GM12864 (cell line): ENCODE measurements at places on chromosomes 12 and 14.

- DNase-seq, result no peak
Measured at GRCh38 chr14:105091517-105092170, 26.4 kb upstream of the GPR132 start.

DNA sequence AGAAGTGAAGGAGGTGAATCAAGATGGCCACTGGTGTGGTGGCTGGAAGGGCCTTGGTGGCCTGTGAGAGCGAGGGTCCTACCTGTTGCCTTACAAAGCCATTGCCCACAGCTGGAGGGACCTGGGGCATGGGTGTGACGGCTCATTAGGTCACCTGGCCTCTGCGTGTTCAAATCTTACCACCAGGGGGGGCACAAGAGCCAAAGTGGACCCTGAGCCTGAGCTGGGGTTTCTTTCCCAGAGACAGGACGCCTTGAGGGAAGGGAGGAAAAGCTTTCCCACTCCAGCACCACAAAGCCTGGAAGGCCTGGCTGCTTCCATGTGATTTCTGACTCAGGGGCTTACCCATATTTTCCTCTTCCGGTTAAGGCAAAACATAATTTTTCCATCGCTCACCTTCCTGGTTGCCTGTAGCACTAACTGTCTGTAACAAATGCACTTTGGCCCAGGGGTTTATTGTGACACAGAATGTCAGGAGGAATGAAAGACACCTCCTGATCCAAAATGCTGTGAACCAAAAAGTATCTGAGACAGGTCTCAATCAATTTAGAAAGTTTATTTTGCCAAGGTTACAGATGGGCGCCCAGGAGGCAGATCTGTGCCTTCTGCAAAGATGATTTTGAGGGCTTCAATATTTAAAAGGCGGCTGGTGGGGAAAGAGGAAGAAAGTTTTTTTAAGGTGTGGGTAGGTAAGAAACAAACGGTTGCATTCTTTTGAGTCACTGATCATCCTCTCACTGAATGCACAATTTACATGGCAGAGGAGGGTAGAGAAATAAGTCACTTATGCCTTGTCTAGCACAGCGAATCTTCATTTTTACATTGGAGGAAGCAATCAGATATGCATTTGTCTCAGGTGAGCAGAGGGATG is 4.3 kb upstream of the CD9 start:
- no peak for DNase-seq

DNA sequence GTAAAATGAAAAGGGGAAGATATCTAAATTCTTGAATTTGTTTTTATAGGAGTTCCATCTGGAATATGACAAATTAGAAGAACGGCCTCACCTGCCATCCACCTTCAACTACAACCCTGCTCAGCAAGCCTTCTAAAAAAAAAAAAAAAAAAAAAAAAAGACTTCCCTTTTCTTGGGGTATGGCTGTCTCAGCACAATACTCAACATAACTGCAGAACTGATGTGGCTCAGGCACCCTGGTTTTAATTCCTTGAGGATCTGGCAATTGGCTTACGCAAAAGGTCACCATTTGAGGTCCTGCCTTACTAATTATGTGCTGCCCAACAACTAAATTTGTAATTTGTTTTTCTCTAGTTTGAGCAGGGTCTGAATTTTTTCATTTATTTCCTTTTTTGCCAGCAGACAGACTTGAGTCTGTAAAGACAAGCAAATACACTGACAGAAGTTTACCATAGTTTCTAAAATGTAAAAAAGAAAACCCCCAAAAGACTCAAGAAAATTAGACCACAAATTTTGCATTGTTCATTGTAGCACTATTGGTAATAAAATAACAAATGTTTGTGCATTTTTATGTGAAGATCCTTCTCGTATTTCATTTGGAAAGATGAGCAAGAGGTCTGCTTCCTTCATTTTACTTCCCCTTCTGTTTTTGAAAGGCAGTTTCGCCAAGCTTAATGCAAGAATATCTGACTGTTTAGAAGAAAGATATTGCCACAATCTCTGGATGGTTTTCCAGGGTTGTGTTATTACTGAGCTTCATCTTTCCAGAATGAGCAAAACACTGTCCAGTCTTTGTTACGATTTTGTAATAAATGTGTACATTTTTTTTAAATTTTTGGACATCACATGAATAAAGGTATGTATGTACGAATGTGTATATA is 12.1 kb upstream of the KCNMB4 start:
- DNase-seq, result no peak

DNA sequence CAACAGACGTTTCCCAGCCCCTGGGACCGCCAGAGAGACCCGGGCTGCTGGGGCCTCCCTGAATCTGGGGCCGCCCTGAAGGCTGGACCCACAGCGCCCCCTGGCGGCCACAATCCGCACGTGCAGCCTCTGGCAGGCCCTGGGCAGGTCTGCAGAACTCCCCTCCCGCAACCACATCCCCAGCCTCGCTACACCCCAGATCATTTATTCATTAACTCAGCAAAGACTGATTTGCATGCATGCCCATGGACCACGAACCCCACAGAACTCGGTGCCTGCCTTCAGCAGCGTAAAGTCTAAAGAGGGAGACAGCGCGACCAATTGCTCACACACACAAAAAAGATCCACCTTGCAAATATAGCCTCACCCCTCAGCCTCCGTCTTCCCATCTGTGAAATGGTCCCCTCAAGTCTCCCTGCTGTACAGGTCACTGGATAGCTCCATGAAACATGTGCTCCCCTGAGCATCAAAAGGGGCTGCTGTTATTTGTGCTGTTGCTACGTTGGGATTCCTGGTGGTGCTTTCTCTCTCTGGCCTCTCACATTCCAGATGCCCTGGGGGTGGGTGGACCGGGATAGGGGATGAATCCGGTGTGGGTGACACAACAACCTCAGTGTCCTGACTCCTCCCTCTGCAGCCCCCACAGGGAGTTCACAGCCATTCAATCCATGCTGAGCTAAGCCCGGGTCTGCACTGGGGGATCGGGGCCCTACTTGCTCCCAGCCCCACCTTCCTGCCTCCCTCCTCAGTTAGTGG is 96.4 kb downstream of the SCARB1 start:
- DNase-seq, result no peak

GRCh38 chr12:117312770-117313169 is 48.7 kb downstream of the NOS1 start:
- DNase-seq, result no peak

GRCh38 chr12:96571101-96571862 is 81.9 kb downstream of the CFAP54 start:
- peak; percentile 62 for DNase-seq

GRCh38 chr12:132187646-132188450 is 43.6 kb downstream of the NOC4L start:
- DNase-seq, result no peak

DNA sequence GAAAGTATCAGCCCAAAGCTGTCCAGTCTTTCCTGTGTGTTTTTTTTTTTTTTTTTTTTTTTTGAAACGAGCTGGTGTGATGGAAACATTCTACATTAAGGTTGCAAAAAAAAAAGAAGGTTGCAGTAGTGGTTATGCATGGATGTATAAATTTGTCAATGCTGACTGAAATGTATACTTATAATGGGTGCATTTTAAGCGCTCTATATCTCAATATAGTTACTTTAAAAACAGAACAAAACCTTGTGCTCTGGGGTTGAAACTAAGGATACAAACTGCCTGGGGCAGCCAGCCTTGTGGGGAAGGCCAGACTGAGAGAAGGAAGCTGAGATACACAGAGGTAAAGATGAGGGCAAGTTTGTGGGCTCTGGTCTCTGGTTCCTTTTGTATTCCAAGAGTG is 87.3 kb upstream of the RMST start:
- no peak for DNase-seq

- no peak for DNase-seq
Measured at GRCh38 chr12:58896278-58896677, 24.0 kb downstream of the LRIG3 start.

DNA sequence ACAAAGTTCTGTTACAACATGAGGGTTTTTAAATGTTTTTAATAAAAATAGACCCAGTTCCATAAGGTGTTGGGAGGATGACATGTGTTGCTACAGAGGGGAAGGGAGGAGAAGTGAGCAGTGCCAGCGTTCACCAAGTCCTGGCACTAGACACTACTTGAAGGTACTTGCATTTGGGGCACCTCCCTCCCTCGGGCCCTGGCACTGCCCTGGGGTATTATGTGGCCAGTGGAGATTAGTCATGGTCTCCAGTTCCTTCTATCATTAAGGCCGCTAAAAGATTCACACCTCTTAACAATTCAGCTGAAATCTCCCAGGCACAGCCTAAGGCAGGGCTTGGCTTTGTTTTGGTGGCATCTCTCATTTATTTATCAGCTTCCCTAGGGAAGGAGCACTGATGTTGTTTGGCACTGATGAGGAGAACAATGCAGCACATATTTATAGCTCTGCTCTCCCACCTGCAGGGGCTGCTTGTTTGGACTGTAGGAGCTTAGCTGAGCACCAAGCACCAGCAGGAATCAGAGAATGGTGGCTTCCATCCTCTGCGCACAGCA is 155.5 kb upstream of the NTF3 start:
- DNase-seq, result no peak

DNA sequence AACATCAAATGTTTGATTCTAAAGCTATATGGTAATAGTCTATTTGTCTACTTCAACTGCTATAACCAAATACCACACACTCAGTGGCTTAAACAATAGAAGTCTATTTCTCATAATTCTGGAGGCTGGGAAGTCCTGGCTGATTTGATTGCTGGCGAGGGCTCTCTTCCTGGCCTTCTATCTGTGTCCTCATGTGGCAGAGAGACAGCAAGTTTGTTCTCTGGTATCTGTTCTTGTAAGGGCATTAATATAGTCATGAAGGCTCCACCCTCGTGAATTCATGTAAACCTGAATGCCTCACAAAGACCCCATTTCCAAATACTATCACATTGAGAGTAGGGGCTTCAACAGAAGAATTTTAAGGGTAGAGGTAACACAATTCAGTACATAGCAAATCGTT is 34.1 kb downstream of the TRMT5 start:
- no peak for DNase-seq

DNA sequence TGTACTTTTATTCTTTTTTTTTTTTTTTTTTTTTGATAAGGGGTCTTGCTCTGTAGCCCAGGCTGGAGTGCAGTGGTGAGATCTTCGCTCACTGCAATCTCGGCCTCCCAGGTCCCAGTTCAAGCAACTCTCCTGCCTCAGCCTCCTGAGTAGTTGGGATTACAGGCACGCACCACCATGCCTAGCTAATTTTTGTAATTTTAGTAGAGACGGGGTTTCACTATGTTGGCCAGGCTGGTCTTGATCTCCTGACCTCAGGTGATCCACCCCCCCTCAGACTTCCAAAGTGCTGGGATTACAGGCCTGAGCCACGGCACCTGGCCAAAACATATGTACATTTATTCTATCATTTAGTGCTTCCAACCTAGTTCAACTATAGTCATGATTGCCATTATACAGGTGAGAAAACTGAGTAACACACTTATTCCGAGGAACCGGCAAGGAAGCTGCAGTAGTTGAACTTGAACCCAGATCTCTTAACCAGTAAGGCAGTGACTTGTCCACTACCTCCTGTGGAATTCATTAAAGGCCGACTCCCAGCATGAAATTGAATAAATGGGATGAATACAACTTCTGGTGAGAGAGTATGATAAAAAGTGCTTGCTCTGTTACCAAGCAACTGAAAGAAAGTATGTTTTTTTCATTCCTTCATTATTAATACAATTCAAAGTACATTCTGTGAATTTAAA is 755 bp upstream of the ATF7IP start:
- no peak for DNase-seq

DNA sequence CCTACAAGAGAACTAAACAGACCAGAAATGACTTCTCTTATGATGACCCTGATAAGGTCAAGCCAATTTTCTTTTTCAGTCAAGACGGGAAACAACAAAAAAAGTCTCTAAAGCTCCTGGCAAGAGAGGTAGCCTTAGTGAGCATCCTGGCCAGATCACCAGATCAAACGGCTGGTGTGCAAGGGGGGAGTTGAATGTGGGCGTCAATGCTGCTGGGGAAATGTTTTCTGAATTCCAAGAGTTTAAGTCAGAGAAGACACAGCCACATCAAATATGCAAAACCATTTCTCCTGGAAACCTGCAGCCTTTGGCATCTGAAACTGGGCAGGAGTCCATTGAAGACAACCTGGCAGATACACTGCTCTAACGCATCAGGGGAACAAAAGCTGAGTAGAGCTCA is 16.0 kb upstream of the SELPLG start:
- DNase-seq, result no peak

DNA sequence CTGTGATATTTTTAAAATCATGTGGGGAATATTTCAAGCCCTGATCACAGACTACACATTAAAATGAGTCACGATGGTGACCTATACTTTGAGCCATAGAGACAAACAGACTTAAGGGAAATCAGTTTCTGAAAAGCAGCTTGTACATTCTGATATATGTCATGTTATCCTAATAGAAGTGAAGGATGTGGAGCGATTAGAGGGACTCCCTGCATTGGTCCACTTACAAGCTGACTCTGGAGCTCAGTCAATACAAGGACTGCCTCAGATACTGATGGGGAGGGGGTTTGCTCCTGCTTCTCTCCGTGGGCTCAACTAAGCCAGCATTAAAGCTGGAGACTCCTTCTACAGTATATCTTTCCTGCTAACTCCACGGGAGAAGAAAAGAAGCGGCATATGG is 173.5 kb downstream of the ALG10B start:
- DNase-seq, result no peak

GRCh38 chr14:104421401-104421821 is 158.2 kb upstream of the C14orf180 start:
- DNase-seq, result no peak

GRCh38 chr12:43120150-43120549 is 431.9 kb downstream of the ADAMTS20 start:
- no peak for DNase-seq

DNA sequence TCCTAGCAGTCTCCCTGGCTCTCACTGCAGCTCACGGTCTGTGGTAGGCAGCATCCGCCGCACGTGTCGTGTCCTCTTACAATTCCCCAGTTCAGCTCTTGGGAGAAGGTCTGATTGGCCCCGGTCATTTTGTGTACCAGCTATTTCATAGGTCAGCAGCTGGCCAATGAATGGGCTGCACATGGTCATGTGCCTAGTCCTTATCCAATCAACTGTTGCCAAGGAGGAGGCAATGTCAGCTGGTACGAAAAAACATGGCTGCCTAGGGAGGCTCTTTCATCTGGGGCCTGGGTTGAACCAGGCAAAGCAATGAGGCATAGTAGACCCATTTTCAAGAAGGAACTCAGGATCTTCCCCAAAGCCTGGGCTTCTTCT is 46.1 kb downstream of the RNFT2 start:
- DNase-seq, result no peak

- no peak for DNase-seq
Measured at GRCh38 chr12:47903151-47903611, 1.6 kb downstream of the VDR start.

DNA sequence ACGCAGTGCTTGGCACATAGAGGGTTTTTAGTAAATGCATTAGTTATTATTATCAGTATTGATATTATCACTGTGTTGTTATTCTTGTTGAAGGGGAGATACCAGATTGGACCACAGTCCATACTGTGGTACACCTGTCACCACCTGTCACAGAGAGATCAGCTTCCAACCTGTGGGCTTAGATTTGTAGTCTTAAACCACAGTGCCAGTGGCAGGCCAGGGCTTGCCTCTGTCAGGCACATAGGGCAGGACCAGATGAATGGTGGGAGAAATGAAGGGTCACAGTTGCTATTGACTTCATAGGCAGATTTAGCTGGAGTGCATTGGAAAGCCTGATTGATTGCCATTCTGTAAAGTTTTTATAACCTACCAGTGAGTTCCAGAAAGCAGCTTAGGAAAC is 35.1 kb downstream of the ARL1 start:
- DNase-seq, result no peak

- DNase-seq, result no peak
Measured at GRCh38 chr12:89461649-89462612, 62.7 kb downstream of the GALNT4 start.

- DNase-seq, result no peak
Measured at GRCh38 chr12:110279566-110280375, 1.3 kb upstream of the ATP2A2 start.
